ENCODE measurements at places on chromosomes 16 and 17.

- no peak for DNase-seq
Measured at GRCh38 chr16:82152641-82153112, 17.3 kb downstream of the MPHOSPH6 start.

DNA sequence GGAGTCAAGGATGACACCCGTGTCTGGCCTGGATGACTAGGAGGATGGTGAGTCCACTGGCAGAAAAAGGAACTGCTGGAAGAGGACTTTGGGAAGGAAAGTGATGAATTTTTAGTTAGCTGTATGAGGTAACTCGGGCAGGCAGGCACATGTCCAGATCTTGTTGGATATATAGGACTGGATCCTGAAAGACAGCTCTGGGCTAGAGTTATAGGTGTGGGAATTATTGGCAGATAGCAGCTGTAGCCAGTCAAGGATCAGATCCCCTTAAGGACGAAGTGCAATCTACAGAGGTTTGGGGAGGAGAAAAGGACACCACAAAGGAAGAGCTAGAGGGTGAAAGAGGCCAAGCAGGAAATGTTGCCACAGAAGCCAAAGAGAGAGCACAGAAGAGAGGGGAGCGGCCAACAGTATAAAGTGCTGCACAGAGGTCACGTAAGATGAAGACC, 10.1 kb downstream of the CYB5D1 start:
- DNase-seq: no peak

GRCh38 chr16:2213817-2214718, 572 bp downstream of the PGP start:
- DNase-seq: no peak

DNA sequence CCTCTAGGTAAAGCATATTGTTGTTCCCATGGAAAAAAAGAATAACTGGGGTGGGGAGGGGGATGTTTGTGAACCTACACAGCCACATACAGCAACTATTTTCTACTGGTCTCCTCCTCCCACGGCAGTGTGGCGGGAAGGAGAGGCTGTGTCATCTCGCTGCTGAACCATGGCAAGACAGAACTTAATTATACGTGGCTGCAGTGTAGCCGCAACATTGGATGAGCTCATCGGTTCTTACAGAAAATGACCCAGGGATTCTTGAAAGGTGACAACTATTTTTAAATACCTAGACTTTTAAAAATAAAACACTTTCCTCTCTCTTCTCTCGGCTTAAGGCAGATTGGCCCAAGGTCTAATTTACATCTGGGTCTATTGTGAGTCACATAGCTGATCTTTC, 19.8 kb upstream of the TEKT3 start:
- no peak for DNase-seq

- DNase-seq: no peak
Measured at GRCh38 chr17:31469959-31470358, 78.5 kb downstream of the RAB11FIP4 start.

DNA sequence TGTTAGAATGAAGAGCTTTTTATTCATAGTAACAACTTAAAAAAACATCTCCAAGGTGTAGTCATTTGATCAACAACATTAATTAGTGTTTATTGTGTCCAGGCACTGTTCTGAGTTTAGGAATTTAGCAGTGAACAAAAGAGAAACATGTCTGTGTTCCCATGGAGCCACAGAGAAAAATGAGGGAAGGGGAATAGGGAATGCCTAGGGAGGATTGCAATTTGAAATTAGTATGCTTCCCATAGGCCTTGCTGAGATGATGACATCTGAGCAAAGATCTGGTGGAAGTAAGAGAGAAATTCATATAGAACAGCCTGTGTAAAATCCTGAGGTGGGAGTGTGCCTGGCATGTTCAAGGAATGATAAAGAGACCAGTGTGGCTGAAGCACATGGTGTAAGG, 318.0 kb downstream of the BCAS3 start:
- no peak for DNase-seq

DNA sequence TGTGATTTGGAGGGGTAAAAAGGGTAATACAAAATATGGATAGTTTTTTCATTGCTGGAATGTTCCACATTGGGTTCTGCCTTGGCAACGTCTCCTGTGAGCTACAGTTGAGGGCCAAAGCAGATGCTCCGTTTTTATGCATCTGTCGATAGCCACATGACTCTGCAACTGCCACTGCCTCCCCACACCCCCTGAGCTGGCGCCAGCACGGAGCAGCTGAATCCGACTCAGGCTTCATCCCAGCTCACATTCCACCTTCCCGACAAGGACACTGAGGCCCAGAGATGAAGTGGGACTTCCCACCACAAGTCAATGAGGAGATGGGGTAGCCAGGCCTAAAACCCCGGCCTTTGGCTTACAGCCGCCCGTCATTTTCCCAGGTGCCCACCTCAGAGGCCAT, 334.1 kb downstream of the CDH13 start:
- DNase-seq: no peak

GRCh38 chr17:72092710-72093322, 28.0 kb upstream of the SOX9 start:
- no peak for DNase-seq
